ENCODE measurements at places on chromosomes 11 and 22.

- DNase-seq, result no peak
Measured at GRCh38 chr11:56846631-56847576, 98.4 kb upstream of the OR9G4 start.

GRCh38 chr11:27209562-27210005 lies 153.4 kb downstream of the CCDC34 start:
- no peak for DNase-seq

DNA sequence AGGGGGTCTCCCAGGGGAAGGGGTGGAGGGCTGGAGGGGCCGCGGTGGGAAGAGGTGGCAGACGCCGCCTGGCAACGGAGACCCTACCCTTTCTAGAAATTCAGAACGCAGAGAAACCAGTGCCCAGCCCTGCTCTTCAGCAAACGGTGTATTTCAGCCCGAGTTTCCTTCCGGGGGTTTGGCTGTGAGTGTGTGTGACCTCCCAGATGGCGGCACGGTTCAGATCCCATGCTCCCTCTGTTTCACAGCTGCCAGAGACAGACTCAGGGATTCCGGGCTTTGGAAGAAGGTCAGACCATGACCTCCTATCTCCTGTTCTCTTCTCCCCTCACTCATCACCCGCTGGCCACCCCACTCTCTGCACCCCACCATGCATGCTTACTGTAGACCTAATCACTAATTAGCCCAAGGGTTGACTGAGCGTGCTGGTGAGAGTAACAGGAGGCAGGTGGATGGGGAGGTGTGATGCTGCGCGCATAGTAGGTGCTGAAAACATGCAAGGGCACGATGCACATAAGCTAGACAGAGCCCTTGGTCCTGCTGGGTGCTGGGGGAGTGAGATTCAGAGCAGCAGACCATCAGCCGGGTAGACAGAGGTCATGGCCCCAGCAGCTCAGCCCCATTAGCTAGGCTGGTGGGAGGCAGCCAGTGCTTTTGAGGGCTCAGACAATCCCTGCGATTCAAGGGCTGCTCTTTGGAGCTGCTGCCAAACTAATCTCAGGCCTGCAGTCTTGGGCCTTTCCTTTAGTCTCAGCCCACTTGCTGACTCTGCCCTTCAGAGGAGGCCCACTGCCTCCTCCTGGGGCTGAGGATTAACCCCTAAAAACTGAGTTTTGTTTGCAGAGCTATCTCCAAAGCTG lies 256.5 kb upstream of the CADM1 start:
- DNase-seq, result no peak

DNA sequence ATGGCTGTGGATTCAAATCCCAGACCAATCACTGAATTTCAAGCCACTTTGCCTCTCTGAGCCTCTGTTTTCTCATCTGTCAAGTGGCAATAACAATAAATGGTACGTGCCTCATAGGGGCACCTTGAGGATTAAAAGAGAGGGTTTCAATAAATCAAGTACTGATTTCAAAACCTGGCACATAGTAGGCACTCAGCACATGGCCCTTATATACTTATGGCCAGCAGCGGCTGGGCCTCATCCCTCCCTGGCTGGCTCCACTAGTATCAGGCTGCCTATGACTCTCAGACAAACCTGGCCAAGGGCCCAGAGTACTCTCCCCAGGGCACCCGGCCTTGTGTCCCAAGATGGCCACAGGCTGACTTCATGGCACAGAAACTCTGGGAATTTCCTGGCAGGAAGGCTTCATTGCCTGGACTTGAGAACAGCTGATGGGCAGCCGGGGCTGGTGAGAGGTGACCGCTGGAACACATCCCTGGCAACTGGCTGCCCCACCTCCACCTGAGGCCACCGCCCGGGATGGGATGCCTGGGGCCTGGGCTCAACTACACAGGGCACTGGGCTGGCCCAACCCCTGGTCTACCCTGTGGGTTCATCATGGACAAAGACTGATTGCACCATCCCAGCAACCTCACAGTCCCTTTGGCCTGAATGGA lies 3.4 kb downstream of the FADS3 start:
- no peak for DNase-seq

DNA sequence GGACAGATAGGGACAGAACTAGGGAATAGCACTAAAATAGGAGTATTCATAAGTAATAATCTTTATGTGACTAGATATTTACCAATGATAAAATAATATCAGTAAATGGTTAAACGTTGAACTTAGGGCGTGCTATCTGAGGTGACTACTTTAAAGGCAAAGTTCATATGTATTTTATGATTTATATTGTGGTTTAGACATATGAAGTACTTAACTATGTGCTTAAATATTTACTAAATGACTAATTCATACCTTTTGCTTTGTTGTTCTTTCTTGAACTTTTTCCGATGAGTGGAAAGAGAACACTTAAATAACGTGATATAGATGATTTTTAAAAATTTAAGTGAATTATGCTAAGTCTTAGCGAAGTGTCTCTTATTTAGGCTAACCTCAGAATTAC lies 14.7 kb downstream of the LUZP2 start:
- DNase-seq, result no peak

- no peak for DNase-seq
Measured at GRCh38 chr11:66717925-66718319, 11.1 kb downstream of the SPTBN2 start.

GRCh38 chr22:20918663-20919218 lies 1.5 kb downstream of the CRKL start:
- DNase-seq, result no peak

DNA sequence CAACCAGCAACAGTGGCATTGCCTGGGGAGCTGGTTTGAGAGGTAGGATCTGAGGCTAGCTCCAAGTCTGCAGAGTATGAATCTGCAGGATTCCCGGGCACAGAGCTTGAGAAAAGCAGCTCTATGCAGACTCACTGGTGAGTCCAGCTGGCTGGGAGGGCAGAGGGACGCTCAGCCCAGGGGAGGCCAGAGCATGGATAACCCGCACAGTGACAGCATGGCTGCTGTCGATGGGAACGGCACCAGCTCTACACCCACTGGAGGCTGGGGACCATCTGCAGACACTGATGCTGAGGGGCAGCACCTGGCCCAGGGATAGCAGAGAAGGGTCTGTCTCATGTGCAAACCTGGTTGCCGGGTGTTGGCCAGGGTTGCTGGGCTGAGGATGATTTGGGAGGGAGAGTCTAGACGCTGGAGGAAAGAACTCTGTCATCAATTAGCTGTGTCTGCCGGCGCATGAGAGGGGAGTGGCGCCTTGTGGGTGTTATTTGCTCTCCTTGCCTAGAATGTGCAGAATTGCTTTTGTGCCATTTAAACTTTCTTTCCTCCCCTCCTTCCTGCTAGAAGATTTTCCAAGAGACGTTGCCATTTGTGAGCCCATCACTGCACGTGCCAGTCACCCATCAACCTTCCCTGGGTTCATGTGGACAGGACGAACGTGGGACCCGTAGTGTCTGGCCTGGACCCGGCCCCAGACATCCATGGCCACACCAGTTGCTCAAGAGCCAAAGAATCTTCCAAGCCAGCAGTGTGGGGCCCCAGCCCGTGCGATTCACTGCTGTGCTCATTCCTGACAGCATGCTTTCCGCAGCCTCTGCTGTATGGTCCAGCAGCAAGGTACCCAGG lies 19.1 kb upstream of the LINC01488 start:
- no peak for DNase-seq

DNA sequence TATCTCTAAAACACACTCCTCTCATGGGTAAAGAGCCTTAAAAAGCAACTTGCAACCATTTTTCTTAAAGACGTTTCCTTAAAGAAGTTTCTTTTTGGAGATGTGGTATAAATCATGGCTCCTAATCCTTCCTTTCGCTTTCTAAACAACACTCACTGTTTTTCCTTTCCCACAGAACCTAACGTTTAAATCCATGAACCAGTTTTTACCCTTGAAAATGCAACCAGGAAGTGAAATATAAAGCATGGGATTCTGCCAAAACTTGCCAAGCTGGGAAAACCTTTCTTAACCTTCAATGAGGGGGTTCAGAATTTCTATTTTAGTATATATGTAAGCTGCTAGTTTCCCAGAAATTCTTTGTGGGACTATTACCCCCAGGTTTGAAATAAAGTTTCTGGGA lies 8.6 kb downstream of the PLEKHA7 start:
- no peak for DNase-seq

Measured in CD4-positive, alpha-beta T cell treated with Interleukin-21 for 1 hour (primary cell).